Dorsolateral prefrontal cortex (tissue), 122 donors: ENCODE measurements at places on chromosomes 11 and 22.

- no peak for DNase-seq
These were observed 10.1 kb downstream of the MUC2 start for GRCh38 chr11:1084561-1085439.

DNA sequence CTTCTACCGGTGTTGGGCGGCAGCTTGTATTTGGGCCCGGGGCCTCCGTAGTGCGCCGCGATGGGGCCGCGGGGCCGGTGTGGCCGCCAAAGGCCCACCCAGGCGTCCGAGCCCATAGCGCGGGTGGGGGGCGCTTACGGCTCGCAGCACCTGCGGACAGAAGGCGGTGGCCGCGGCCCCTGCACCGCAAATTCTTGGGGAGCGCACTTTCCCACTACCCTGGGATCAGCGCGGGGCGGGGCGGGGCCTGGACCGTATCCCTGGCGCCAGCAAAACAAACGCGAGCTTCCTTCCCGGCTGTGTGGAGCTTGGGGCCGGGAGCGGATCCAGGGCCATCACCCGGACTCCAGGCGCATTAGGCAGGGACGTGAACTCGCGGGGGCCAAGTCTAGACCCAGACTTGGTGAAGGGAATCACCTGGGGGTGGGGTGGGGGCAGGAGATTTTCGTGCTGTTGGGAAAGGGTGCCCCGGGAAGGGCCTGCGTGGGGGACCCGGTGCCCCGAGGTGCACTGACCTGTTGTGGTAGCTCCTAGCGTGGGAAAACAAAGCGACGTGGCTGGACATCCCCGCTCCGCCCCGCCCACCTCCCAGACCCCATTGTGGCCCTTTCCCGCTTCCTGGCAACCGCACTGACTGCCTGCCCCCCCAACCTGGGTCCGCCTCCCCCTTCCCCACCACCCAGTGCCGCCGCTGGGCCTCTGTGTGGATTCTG is 2.3 kb upstream of the TYMP start:
- DNase-seq: no peak

DNA sequence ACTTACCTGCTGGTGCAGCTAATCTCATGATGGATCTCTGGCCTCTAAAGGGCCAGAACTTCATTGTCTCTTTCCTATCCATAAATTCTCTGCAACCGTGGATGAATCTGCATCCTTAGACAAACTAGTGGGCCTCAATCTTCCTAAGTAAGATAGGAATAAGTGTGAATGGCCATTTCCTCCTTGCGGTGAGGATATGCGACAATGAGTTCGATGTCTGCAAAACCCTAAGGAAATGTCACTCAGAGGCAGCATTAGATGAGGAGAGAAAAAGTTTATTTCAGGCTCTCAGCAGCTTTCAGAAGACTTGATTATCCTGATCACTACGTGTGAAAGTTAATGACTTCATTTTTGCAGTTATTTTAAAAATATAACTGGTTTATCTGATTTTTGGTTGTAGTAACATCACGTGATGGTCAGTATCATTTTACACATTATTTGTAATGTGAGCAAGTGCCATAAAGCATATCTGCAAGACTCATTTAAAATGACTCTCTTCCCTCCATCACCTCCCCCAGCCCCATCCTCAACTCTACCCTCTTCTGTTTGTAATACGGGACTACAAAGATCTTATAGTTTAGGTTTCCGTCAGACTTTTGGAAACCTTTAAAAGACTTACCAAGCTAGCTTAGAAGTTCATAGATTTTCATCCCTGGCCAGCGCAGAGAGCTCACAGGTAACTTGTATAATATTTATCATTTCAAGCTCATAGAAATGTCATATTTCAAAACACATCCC is 10.2 kb downstream of the GRAP2 start:
- DNase-seq: no peak

DNA sequence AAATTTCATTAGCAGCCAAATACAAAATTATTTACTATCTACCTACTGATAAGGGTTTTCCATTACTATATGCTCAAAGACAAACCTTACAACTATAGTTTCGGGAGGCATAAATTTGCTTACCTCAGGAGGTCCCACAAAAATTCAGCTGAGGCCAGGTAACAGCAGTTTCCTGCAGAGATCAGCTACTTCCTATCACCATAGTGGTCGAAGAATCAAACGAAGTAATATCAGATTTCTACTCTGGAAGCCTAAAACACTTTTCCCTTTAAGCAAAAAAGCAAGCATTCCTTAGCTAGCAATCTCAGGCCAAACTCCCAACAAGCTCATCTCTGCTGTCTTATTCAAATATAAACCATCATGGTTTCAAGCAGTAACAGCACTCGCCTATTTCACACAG is 3.1 kb downstream of the NAP1L4 start:
- DNase-seq: no peak
